ENCODE measurements at places on chromosomes 3 and 15. TPM values are rescaled to one million over a fixed set of nuclear protein-coding genes. Genes with fewer than 3 reads are reported as not detected.

Gene SH3BP5
- total RNA-seq: 16.4 TPM

Gene SH2D7
- total RNA-seq: not detected

Gene DTX3L
- 7.0 TPM for total RNA-seq

Gene A4GNT
- total RNA-seq: not detected

Gene CGNL1
- total RNA-seq: 0.78 TPM

Gene LDHAL6B
- total RNA-seq: not detected

Gene ZNF662
- total RNA-seq: not detected

All from A549 treated with GW870086 at 1 μM for 4 hours (cell line).